Cerebellar cortex (tissue), 1 donor: ENCODE measurements at places on chromosomes 7 and 10.

- no peak for DNase-seq
Observed at GRCh38 chr7:112371701-112372100, 78.6 kb upstream of the IFRD1 start.

- DNase-seq: no peak
Observed at GRCh38 chr10:24834869-24835268, 111.2 kb upstream of the ARHGAP21 start.

DNA sequence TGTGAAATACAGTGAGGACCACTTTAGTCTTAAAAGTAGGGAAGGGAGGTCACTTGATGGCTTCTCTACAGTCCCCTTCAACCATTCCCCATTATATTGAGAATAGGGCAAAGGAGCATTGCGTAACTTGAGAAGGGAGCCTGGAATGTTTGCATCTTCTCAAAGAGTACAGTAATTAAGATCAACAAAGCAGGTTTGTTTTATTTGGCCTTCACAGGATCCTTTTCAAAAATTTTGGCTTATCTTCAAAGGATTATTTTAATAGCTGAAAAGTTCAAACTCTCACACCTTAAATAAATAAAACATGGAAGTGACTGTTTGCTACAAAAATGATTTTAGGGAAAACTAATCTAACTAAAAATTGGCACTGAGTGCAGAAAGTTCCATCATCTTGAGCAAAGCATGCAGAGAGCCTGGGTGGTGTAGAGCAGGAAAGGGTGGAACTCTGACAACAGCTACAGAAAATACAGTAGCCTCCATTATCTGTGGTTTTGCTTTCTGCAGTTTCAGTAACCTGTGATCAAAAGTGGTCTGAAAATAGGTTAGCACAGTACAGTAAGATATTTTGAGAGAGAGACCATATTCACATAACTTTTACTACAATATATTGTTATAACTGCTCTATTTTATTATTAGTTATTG lies 214.0 kb downstream of the MDFIC start:
- no peak for DNase-seq

DNA sequence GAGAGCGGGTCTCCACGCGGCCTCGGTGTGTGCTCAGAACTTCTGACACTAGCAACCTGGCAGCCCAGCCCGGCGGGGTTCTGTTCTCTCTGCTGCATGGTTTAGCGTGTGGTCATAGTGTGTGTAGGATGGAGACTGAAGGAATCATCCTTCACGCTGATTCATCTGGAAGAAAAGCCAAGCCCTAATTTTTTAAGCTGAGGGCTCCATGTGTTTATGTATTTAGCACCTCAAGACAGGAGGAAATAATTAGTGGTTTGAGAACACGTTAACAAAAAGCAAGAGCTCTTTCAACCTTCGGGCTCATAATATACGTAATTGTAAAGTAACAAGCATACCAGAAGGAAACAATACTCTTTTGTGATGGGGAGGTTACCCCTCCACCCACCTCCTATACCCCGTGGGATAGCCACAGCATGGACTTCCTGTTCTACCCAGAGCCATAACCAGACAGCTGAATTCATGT lies 504.6 kb upstream of the MKI67 start:
- DNase-seq: no peak

- no peak for DNase-seq
Observed at GRCh38 chr7:63031838-63032436, 966.7 kb upstream of the ZNF722 start.
